NB4 (cell line): ENCODE measurements at places on chromosomes 13 and 19.

GRCh38 chr19:44552324-44552723 is 22.8 kb upstream of the CEACAM20 start:
- peak; percentile 54 for DNase-seq

- no peak for DNase-seq
Measured at GRCh38 chr13:97243915-97244781, 22.0 kb downstream of the MBNL2 start.

- DNase-seq, result no peak
Measured at GRCh38 chr13:35743165-35743564, 266.7 kb upstream of the MAB21L1 start.

- no peak for DNase-seq
Measured at GRCh38 chr19:16366056-16366432, 41.4 kb downstream of the KLF2 start.

GRCh38 chr19:55481148-55481793 is 3.7 kb upstream of the NAT14 start:
- DNase-seq, result no peak

GRCh38 chr13:108528303-108528702 is 101.1 kb upstream of the MYO16 start:
- DNase-seq, result no peak

DNA sequence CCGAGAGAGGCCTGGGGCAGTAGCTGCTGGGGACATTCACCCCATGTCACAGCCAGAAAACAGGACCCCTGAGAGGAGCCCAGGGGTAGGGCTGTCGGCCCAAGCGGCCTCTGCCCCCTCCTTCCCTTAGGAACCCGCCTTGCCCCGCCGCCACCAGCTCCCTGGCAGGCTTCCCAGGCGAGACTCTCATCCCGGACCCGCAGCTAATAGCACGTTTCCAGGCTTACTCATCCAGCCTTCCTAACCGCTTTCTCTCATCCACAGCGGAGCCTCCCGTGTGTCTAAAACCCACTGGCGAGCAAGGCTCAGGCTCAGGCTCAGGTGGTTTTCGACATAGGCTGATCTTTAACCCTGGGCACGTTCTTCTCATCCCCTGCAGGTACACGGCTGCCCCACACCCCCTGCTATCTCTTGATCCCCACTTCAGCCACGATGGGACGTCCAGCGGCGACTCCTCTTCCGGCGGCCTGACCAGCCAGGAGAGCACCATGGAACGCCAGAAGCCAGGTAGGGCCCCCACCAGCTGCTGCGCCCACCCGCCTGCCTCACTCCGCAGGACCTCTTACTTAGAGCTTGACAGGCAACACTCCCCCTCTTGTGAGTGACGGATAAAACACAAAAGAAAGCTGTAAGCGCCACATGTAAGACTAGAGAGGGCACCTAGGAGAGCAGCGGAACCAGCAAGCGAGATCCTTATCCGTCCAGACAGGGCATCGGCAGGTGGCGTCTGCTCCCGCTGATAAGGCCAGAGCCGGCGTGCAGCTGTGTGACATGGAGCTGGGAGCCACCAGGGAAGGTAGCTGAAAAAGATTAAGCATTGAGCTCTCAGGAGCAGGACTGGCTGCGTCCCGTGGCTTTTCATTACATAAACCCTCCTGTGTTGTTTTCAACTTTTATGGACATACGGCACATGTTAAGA is 71.3 kb downstream of the DPF1 start:
- DNase-seq, result no peak

GRCh38 chr13:91546900-91547299 is 148.5 kb downstream of the GPC5 start:
- DNase-seq, result peak; percentile 43

- no peak for DNase-seq
Measured at GRCh38 chr19:34540811-34541557, 59.4 kb downstream of the WTIP start.

DNA sequence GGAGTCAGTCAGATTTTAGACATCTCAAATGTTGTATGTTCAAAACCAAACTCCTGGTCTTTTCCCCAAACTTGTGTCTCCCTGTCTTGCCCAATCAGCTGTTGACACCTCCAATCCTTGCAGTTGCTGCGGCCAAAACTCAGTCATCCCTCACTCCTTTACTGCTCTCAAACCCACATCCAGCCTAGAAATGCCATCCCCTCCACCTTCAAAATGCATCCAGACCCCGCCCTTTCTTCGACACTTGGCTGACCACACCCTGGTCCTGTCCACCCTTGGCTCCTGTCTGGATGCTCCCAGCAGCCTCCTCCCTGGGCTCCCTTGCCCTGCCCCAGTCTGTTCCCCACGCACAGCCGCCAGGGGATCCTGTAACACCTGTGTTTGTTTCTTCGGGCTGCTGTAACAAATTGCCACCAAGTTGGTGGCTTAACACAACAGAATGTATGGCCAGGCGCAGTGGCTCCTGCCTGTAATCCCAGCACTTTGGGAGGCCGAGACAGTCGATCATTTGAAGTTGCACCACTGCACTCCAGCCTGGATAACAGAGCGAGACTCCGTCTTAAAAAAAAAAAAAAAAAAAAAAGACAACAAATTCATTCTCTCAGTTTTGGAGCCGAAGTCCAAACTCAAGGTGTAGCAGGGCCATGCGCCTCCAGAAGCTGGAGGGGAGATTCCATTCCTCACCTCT is 11.7 kb downstream of the PLD3 start:
- no peak for DNase-seq

GRCh38 chr13:37202264-37202663 is 96.8 kb upstream of the CSNK1A1L start:
- no peak for DNase-seq

DNA sequence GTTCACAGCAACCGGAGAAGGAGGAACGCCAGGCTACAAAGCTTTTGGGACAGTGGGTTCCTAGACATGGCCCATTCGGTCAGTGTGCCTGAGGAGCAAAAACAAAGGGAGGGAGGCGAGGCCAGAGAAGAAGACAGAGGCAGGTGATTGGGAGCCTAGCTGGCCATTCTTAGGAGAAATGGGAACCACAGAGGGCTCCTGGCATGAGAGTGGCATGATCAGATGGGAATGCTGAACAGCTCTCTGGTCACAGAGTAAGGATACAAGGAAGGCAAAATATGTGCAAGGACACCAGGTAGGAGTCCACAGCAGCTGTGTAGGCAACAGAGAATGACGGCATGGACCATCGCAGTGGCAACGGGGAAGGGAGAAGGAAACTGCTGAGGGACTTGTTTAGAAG is 82.4 kb downstream of the EFNB2 start:
- DNase-seq, result no peak

DNA sequence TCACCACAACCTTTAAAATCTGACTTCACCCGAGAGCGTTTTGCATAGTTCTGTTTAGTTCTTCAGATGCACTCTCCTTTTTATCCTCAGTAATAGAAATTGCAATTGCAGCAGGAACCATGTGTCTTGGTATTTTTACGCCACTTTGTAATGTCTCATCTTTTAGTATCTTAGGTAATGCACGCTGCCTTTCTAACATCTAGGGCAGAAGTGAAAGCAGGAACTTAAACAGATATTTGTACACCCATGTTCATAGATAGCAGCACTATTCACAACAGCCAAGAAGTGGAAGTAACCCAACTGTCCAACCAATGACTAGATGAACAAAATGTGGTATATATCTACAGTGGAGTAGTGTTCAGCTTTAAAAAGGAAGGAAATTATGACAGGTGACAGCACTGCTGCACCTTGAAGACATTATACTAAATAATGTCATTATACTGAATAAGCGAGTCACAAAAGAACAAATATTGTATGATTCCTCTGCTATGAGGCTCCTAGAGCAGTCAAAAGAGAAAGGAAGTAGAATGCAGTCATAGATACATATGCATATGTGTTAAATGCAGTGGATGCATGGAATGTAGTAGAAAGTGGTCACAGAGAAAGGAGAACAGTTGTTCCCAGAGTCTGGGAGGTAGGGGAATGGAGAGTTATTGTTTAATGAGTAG is 105.9 kb upstream of the GJB6 start:
- DNase-seq, result peak; percentile 40

- no peak for DNase-seq
Measured at GRCh38 chr13:59663707-59664106, 500.0 kb downstream of the DIAPH3 start.

DNA sequence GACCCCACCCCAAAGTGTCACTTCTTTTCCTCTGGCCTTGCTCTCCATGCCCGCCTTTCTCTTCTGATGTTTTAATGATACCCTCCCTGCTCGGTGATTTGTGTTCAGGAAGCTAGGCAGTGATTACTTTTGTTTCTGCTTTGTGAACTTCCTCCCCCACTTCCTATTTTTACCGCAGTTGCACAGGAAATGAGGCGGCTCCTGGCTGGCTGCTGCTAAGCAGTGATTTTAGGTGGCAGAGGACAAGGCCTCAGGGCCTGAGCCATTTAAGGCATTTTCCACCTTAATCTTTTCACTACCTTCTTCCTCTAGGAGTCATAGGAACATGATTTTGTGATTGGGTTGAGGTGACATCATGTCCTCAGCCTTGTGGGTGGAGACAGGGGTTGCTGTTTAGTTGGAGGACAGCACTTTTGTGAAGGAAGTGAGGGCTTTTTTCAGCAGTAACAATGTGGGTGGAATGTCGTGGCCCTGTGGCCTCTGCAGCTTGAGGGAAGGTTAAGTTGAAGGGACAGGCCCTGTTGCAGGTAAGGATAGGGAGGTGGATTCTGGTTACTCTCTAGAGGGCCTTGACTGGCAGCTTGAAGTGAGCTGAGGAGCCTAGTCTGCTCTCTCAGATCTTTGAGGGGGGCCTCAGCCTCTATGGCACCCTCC is 15.7 kb downstream of the GARRE1 start:
- DNase-seq, result peak; percentile 47

- no peak for DNase-seq
Measured at GRCh38 chr13:74270018-74270417, 135.8 kb upstream of the KLF12 start.

DNA sequence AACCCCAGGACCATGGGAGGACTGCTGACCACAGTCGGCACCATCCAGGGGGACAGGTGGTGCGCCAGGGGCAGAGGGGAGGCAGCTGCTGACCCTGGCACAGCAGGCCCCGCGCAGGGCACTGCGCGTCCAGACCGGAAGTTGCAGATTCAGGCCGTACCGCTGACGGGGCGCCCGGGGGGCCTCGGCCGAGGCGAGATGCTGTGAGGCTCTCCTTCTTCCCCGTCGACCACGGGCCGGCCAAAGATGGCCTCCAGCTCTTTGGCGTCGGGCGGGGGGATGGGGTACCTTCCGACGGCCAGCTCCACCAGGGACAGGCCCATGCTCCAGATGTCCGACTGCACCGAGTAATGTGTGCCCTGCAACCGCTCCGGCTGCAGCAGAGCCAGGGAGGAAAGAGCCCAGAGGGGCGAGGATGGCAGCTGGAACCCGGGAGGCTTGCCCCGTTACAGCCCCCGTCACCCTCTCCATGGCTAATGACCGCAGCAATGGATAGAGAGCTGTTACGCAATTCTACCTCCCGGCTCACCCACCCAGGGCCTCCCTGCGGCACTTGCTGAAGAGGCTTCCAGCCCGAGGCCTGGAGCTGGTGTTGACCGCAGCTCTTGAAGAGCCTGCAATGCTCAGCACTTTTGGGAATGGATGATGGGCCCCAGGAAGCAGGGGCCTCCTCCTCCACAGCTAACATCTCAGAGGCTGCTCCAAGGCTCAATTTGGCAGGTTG is 24.7 kb downstream of the MAP2K2 start:
- DNase-seq, result peak; percentile 88

- peak; percentile 37 for DNase-seq
Measured at GRCh38 chr19:7778081-7778480, 15.0 kb downstream of the CLEC4M start.
